ENCODE measurements at places on chromosomes 4 and X. TPM values are rescaled to one million over a fixed set of nuclear protein-coding genes. Genes with fewer than 3 reads are reported as not detected.
A peak's percentile ranks its signal among the peaks of the same experiment; 100 is the strongest.

DNA sequence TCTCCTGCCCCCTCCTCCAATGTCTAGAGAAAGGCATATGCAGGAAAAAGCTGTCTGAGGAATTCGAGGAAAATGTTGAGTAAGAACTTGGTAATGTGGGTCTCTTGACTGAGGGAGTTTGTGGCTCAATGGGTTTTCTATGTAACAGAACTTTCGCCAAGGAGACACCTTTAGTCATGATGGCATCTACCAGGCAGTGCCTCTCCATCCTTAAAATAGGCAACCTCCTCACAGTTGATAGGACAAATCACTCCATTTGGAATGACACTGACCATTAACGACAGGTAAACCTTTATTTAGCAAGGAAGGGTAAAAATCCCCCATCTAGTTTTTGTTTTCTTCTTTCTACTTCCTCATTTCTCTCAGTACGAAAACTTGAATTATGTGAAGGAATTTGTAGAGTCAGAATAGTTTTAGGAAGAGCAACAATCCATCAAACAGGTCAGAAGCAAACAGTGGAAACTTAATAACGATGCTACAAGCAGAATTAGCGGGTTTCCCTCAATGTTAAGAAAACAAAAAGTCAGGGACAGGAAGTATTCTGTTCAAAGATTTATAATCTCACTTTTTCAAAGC is 2.7 kb downstream of the GSX2 start:
- DNase-seq: no peak

GRCh38 chr4:184395971-184396391 is 78.4 kb downstream of the IRF2 start:
- no peak for DNase-seq

- DNase-seq: no peak
These were observed 321.3 kb upstream of the CPXCR1 start for GRCh38 chrX:88425739-88426138.

DNA sequence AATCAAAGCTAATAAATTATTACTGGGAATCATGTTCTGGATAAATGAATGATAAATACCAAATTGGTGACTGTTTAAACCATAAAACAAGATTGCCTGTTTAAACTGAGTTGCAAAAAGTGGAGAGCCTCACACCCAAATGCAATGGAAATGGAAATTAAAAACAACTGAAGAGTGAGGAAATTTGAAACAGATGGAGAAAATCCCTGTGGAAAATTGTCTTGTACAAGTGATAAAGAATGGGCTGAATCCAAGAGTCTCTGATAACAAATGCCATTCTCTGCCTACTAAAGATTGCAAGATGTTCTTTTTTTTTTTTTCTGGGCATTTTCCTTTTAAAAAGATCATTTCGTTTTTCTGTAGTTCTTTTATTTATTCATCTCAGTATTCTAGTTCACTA is 426.3 kb downstream of the NLGN4X start:
- DNase-seq: no peak

- DNase-seq: no peak
These were observed 77.1 kb upstream of the IGFBP7 start for GRCh38 chr4:57187246-57187645.

DNA sequence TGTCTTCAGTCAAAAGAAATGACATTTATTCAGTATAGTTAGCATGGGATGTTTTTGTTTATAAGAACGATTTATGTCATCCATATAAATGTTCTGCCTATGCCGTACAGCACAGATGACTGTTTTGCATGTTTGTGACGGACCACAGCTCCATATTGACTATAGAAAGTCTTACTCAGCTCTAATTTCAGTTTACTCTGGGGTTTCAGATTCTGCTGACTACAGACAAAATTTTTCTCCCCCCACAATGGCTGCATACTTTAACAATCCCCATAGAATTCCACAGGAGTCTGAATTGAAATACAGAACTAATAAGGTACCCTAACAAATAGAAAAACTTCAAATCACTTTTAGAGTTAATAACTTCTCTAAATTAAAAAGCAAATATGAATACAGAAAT is 191.0 kb downstream of the SCFD2 start:
- no peak for DNase-seq

DNA sequence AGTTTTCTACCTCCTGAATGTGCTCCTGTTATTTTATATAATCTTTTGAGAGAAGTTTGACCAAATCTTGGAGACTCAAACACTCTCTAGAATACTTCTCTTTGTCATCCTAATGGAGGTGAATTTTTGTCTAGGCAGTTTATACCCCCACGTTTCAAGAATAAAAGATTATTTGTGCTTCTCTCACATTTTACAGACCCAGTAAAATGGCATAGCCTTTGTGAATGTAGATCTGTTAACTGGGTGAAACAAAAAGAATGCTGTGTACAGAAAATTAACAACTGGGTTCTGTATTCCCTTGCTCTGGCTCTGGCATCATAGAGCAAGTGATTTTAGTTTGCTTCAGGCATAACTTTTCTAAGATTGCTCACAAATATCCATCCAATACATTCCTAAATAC is 26.1 kb downstream of the GASK1B start:
- no peak for DNase-seq

GRCh38 chrX:16882169-16882568 is 12.0 kb upstream of the RBBP7 start:
- peak; percentile 54 for DNase-seq

GRCh38 chrX:29143356-29143755 is 556.1 kb downstream of the IL1RAPL1 start:
- DNase-seq: no peak

DNA sequence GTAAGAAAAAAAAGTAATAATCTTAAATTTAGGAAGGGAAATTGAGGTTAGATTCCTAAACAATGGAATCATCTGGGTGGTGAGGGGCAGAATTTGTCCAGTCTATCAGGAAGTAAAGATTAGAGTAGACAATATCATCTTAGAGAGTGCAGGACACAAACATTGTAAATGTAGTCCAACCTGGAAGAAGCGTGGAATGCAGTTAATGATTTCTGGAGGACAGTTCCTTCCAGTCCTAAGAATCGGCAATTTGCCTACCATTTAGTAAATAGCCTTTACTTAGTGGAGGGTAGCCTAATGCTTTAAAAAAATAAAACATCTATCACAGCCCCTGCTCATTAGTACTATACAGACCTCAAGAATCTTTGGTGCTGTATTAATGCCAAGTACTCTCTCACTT is 147.5 kb upstream of the TTC29 start:
- no peak for DNase-seq

- DNase-seq: no peak
These were observed 11.5 kb downstream of the NAT8L start for GRCh38 chr4:2070421-2071251.

GRCh38 chr4:173591760-173592159 is 61.7 kb upstream of the HAND2 start:
- no peak for DNase-seq

DNA sequence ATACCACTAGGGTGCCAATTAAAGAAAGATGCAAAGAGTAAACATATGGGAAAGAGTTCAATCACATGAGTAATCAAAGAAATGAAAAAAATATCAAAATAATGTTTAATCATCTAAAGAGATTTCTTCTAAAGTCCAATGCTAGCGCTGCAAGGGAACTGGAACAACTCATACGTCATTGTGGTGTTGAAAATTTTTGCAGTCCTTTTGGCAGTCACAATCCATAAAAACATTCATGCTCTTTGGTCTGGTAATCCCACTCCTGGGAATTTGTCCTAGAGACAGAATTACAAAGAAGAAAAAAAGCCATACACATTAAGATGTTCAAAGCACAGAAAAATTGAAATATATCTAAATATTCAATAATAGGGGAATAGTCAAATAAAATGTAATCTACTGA is 4.6 kb downstream of the P2RY4 start:
- no peak for DNase-seq

DNA sequence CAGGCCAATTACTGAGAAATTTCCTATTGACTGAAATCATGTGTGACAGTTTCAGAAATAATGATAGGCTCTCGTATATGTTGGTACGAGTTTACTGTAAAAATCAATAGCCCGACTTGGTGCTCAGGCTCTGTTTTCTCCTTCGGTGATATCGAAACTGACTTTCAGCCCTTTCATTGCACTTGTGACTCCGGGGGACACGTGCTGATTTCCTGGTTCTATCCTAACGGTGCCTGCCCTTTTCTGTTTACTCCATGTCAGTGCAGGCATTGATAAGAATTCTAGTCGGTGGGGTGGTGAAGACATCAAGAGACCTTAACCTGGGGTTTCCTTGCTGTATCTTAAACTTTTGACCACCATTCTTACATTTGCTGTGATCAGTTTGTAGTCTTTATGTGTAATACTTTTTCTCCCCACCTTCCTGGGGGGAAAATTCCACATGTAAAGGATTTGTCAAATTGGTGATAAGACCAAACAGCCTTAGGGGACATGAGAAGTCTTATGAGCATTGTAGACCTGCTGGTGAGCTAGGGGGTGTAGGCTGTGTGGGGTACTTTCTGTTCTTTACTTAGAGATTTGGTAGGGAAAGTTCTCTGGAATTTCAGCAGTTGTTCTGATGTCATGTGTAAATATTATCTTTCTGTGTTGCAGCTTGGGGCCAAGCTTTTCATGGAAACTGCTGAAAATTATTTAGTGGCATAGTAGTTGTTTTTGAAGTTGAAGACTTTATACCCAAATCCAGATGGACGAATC is 52.7 kb downstream of the TMEM131L start:
- no peak for DNase-seq

- no peak for DNase-seq
These were observed 143.5 kb downstream of the RELL1 start for GRCh38 chr4:37542706-37543105.

- no peak for DNase-seq
These were observed 108.8 kb upstream of the CENPE start for GRCh38 chr4:103306870-103307375.

GRCh38 chr4:153067376-153067775 is 131.3 kb downstream of the FHDC1 start:
- no peak for DNase-seq

DNA sequence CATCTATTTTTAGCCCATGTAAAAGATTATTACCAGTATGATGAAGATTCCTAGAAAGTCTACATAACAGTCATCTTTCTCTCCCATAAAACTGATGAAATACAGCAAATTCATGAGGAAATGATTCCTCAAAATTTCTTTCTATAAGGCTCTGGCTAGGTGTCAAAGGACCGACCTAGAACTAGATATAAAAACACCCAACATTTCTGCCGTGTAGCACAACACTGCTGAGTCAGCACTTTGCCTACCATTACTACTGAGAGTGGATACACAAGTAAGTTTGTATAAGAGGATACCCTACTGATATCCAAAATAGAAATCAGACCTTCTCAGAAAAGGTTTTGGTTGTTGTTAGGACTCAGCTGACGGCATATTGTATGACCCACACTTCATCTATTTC is 24.7 kb downstream of the TMEM47 start:
- DNase-seq: no peak

GRCh38 chrX:150873616-150874015 is 24.9 kb downstream of the CD99L2 start:
- peak; percentile 27 for DNase-seq

DNA sequence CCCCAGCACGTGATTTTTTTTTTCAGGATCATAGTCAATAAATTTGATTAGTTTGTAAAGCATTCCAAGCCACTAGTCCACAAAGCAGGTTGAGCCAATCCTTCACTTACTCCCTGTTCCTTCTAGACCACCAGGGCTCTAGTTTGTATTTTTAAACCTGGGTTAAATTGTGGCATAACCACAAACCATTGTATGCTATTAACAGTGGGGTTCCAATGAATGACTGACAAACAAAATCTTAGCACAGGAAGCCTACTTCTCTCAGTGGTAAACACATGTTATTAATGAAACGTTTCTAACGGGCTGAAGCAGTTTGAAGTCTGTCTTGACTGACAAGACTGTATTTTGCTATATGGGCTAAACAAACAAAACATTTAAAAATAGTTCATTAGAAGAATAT is 48.6 kb upstream of the GYPA start:
- no peak for DNase-seq

GRCh38 chrX:11480626-11481025 is 185.1 kb downstream of the ARHGAP6 start:
- no peak for DNase-seq

DNA sequence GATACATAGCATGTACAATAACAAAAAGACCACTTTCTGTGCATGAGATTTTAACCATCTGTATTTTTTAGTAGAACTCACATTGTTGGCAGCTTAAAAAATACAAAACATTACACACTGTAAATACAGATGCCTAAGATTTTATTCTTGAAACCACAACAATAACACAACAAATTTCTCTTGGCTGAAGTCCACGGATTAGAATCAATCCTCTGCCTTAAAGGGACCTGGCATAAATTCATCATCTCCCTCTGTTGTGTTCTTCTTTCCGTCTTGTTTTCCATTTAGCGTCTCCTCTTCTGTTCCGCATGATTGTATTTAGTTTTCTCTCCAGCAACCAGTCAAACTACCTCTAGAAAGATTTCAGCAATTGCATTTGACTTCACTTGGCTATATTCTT is 231.0 kb downstream of the SPOCK3 start:
- no peak for DNase-seq

DNA sequence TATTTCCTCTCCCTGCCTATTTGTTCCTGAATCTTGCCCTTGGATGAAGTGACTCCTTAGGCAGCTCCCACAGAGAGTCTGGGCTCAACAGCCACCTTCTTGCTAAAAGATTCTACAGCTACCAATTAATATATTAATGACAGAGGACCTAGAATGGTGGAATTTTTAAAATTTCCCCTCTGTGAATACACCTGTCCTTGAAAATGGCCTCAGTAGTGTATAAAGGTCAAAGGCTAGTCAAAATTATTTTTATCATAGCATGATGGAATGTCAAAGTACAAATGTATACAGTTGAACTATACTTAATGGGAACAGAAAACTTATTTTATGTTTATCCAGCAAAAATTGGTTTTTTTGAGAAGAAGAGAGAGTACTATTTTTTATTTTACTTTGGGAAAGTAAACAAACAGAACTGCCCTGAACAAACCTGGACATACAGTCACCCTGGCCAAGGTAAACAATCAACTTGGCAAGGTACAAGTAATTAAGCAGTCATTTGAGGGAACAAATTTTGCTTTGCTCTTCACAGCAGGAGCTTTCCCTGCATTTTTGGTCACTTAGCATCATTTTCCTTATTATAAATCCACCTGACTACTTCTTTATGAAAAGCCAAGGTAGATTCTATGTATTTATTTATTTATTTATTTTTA is 250.8 kb downstream of the INPP4B start:
- no peak for DNase-seq

- no peak for DNase-seq
These were observed 1569.7 kb upstream of the IGFBP7 start for GRCh38 chr4:58679886-58680285.

The TCEAL5 gene
- not detected for total RNA-seq

The QDPR gene
- 9.7 TPM for total RNA-seq

The AREG gene
- total RNA-seq: 0.28 TPM

The STK32B gene
- total RNA-seq: 3.0 TPM

The PHOX2B gene
- not detected for total RNA-seq

The PRR32 gene
- not detected for total RNA-seq

The GUCY1B1 gene
- 24.8 TPM for total RNA-seq

The EMCN gene
- 48.4 TPM for total RNA-seq

The SLC6A8 gene
- 40.3 TPM for total RNA-seq

The CPEB2 gene
- total RNA-seq: 5.4 TPM

The KLKB1 gene
- total RNA-seq: 1.1 TPM

The IBSP gene
- total RNA-seq: not detected

The LGI2 gene
- total RNA-seq: 6.8 TPM

The CYBB gene
- 32.4 TPM for total RNA-seq

The TEX13C gene
- not detected for total RNA-seq

The TRIM75 gene
- not detected for total RNA-seq

The AP1S2 gene
- total RNA-seq: 112 TPM

The RAB39B gene
- total RNA-seq: 0.24 TPM

The CDK16 gene
- 80.5 TPM for total RNA-seq
